Occipital lobe (tissue), 3 donors: ENCODE measurements at places on chromosomes 11 and 22. TPM values are rescaled to one million over a fixed set of nuclear protein-coding genes. Genes with fewer than 3 reads are reported as not detected.

Gene RHOG
- total RNA-seq = 2.0 TPM

Gene RDX
- total RNA-seq = 83.1 TPM

Gene CDC42EP1
- total RNA-seq = 0.94 TPM

Gene CNTN5
- 10.6 TPM for total RNA-seq

Gene UBASH3B
- total RNA-seq = 23.4 TPM

Gene YPEL1
- 99.2 TPM for total RNA-seq

Gene MS4A3
- total RNA-seq = 0.16 TPM

Gene KRTAP5-7
- not detected for total RNA-seq

Gene SLC35F2
- total RNA-seq = 22.6 TPM

Gene OR51B5
- total RNA-seq = 0.47 TPM

Gene FIBIN
- 7.8 TPM for total RNA-seq

Gene RBMXL2
- not detected for total RNA-seq

Gene ABCG4
- total RNA-seq = 2.5 TPM

Gene PATE2
- total RNA-seq = 1.6 TPM

Gene OR52W1
- not detected for total RNA-seq

Gene ALDH3B2
- not detected for total RNA-seq

Gene SMTNL1
- total RNA-seq = not detected

Gene HBB
- total RNA-seq = 441 TPM

Gene CABP4
- not detected for total RNA-seq

Gene HORMAD2
- 0.78 TPM for total RNA-seq

Gene MAJIN
- total RNA-seq = not detected

Gene CCDC116
- total RNA-seq = 0.16 TPM

Gene MALAT1
- total RNA-seq = 11,800 TPM

Gene OR56A1
- under 0.01 TPM for total RNA-seq

Gene FAM180B
- 0.16 TPM for total RNA-seq

Gene FGF4
- not detected for total RNA-seq

Gene FDX1
- total RNA-seq = 15.8 TPM

Gene SGSM1
- 11.4 TPM for total RNA-seq

Gene CARNS1
- 0.16 TPM for total RNA-seq

Gene TNNI2
- total RNA-seq = 0.62 TPM

Gene CABP7
- 1.1 TPM for total RNA-seq

Gene REXO2
- 41.3 TPM for total RNA-seq
